ENCODE measurements at places on chromosomes 12 and 14.

GRCh38 chr12:59164991-59165718 is 244.9 kb upstream of the LRIG3 start:
- peak; percentile 70 for DNase-seq

- DNase-seq: no peak
Observed at GRCh38 chr14:49923881-49924280, 31.0 kb downstream of the ARF6 start.

- peak; percentile 85 for DNase-seq
Observed at GRCh38 chr12:105622846-105623736, 292.6 kb downstream of the C12orf75 start.

- no peak for DNase-seq
Observed at GRCh38 chr12:40714636-40715035, 22.4 kb downstream of the CNTN1 start.

GRCh38 chr12:27385766-27386564 is 53.3 kb downstream of the BMAL2 start:
- no peak for DNase-seq

GRCh38 chr12:113766879-113767878 is 198.9 kb downstream of the RBM19 start:
- no peak for DNase-seq

- DNase-seq: no peak
Observed at GRCh38 chr12:120204171-120204570, 3.3 kb upstream of the RPLP0 start.

GRCh38 chr14:39005044-39005880 is 97.8 kb downstream of the SEC23A start:
- DNase-seq: no peak

- DNase-seq: no peak
Observed at GRCh38 chr14:76946753-76947077, 81.8 kb downstream of the IRF2BPL start.

- no peak for DNase-seq
Observed at GRCh38 chr12:45547822-45548221, 181.7 kb upstream of the ARID2 start.

DNA sequence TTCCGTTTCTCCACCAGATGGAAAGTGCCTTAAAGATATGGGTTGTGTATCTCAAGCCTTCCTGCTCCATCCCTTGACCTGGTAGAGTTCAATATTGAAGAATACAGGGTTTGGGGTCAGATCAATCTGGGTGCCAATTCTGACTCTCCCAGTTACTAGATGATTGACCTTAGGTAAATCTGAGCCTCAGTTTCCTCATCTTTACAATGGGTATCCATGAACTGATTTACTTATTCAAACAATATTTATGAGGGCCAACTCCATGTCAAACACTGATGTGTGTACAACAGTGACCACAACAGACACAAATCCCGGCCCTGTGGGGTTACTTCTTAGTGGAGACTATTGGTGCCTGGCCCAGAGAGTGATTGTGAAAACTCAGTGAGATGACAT is 7.5 kb upstream of the FAIM2 start:
- no peak for DNase-seq

- DNase-seq: no peak
Observed at GRCh38 chr14:100898465-100898864, 5.1 kb downstream of the RTL1 start.
